ENCODE measurements at places on chromosomes 3 and 15.

- DNase-seq, result no peak
Measured at GRCh38 chr15:23483821-23484299, 36.8 kb upstream of the GOLGA6L2 start.

DNA sequence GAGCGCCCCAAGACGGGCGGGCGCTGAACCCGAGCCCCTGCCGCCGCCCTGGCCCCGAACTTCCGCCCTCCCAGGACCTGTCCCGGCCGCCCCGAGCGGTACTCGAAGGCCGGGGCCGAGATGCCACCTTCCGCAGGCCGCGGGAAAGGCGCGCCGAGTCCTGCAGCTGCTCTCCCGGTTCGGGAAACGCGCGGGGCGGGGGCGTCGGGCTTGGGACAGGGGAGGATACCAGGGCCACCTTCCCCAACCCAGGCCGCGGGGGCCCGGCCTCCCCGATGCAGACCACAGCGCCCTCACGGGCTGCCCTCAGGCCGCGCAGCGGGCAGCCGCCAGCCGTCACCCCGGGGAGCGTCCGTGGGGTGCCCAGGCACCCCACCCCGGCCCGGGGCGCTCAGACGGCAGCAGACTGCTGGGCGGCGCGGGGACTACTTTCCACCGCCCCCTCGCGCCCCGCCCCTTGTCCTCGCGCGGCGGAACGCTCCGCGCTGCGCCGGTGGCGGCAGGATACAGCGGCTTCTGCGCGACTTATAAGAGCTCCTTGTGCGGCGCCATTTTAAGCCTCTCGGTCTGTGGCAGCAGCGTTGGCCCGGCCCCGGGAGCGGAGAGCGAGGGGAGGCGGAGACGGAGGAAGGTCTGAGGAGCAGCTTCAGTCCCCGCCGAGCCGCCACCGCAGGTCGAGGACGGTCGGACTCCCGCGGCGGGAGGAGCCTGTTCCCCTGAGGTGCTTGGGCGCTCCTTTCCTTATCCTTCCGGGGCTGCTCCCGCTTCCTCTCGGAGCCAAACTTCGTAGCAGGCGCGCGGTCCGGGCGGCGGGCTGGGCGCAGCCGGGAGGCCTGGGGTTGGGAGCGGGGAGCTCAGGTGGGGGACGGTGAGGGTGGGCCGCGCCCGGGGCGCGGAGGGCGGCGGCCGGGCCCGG lies at the start of gene CTNNB1:
Gene CTNNB1, plus strand, starts transcription at position 556 of the 916 bp plus-strand sequence. CDS start 24,564 bp downstream, outside the sequence.
- DNase-seq, result peak; percentile 91

DNA sequence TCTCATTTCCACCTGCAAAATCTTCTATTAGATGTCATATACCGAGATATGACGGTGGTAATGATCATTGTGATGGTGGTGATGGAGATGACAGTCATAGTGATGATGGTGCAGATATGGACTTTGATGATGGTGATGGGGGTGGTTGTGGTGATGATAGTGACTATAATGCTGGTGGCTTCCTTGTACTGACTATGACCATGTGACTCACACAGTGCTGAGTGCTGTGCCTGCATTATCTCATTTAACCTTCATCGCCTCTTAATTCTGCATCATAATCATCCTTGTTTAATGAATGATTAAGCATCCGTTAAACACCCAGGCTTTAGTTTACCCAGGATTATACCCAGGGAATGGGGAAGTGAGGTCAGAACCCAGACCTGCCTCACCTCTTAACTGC lies 331.7 kb downstream of the FEZF2 start:
- no peak for DNase-seq

DNA sequence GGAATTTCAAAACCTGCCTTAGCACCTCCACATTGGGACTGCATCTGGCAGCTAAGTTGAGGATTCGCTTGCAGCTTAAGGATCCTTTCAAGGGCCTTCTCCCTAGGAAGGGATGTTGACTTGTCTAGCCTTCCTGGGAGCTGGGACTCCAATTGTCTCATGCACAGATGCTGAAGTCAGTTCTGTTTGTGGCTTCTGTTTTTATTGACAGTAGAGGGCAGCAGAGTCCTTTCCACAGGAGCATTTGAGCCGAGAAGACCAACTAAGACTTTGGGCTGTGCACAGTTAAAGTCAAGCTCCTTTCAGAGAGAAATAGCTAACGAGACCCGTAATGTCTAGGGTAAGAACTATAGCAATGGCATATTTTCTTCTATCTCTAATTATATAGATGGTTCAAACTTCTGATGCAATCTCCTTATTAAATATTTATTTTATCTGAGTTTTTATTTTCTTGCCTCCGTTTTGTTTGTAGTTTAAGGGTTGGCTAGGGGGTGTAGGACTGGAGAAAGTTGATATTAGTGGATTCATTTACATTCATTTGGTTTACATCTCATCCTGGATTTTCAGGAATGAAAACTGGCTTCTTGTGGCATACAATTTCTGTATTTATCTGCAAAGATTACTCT lies 59.7 kb upstream of the KBTBD8 start:
- DNase-seq, result peak; percentile 52

GRCh38 chr15:100937171-100937570 lies 18.0 kb downstream of the LRRK1 start:
- no peak for DNase-seq

DNA sequence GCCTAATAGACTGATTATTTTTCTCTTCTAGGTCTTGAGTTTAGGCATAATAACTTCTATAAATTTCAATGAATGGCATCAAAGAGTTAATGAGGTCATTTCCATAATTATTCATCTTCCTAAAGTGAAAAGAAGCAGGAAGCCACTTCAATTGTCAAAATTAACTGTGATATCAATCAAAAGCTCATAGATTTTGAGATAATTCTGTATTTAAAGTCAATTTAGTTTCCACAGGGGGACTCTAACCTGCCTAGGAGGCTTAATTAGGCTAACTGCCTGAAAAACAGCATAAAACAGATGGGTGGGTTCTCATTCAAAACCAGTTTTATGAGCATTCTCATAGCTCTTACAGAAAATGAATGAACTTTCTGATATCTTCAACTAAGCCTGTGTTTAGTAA lies 177.8 kb downstream of the OTOL1 start:
- no peak for DNase-seq

GRCh38 chr3:71127052-71127831 lies 456.3 kb downstream of the FOXP1 start:
- peak; percentile 41 for DNase-seq

GRCh38 chr3:96354742-96355141 lies 459.7 kb upstream of the EPHA6 start:
- DNase-seq, result no peak
